Stimulated activated CD8-positive, alpha-beta memory T cell treated with anti-CD3 and anti-CD28 coated beads, Interleukin-7, amount 100 ng/mL, for 1 hour (primary cell): ENCODE measurements at places on chromosomes 3 and 15.

- no peak for DNase-seq
Measured at GRCh38 chr15:68785541-68785940, 35.2 kb downstream of the ANP32A start.

- DNase-seq: no peak
Measured at GRCh38 chr3:104886220-104886995, 480.3 kb upstream of the ALCAM start.

GRCh38 chr3:120636795-120637401 lies 40.8 kb downstream of the NDUFB4 start:
- no peak for DNase-seq

DNA sequence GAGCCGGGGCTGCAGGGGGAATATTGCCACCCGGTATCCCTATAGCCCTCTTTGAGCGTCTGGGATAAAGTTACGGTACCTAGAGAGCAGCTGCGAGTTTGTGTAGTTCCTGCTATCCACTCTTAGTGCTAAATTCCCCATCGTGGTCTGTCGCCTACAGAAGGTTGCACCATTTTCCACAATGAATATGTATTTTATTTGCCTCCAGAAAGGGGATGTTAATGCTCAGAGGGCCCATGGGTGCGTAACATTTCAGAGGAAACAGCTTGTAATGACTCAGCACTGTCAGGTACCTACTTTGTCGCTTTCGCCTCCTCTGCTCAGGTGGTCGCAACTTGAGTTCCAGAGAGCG lies 1.1 kb downstream of the SLCO3A1 start:
- no peak for DNase-seq
